ENCODE measurements at places on chromosomes 16 and 17.

GRCh38 chr16:56950881-56951771 is 10.6 kb upstream of the CETP start:
- peak; percentile 64 for DNase-seq

- DNase-seq: no peak
Measured at GRCh38 chr16:15515992-15516391, 81.6 kb downstream of the BMERB1 start.

DNA sequence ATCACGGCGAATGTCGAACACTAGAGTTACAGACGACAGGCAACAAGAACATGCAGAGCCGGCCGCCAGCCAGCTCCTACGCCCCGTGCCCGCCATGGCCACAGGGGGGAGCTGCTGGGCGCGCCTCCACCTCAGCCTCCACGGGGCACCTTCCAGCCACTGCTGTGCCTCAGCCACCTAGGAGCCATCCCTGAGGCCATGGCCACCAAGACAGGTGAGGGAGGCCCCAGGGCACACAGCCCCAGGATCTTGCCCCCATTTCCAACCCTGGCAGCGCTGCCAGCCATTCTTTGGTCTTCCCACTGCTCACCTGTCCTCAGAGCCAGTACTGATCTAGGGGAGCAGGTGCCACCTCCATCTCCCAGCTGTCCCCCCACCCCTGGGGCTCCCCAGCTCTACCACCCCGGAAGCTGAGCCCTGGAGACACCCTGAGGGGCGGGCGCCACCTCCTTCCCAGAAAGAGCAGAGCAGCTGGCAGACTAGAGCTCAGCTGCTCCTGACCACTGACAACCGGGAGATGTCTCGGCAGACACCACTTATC is 11.8 kb downstream of the GNPTG start:
- DNase-seq: peak; percentile 72

GRCh38 chr16:74747-75334 is 2.4 kb upstream of the RHBDF1 start:
- DNase-seq: no peak

GRCh38 chr17:28443901-28444638 is 29.4 kb upstream of the SLC13A2 start:
- DNase-seq: no peak

DNA sequence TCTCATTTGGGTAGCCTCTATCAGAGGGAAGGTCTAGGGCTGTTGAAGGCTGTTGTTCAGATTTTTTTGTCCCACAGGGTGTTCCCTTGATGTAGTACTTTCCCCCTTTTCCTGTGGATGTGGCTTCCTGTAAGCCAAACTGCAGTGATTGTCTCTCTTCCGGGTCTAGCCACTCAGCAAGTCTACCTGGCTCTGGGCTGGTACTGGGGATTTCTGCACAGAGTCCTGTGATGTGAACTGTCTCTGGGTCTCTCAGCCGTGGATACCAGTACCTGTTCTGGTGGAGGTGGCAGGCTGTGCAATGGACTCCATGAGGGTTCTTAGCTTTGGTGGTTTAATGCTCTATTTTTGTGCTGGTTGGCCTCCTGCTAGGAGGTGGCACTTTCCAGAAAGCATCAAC is 23.3 kb upstream of the CCR7 start:
- no peak for DNase-seq

DNA sequence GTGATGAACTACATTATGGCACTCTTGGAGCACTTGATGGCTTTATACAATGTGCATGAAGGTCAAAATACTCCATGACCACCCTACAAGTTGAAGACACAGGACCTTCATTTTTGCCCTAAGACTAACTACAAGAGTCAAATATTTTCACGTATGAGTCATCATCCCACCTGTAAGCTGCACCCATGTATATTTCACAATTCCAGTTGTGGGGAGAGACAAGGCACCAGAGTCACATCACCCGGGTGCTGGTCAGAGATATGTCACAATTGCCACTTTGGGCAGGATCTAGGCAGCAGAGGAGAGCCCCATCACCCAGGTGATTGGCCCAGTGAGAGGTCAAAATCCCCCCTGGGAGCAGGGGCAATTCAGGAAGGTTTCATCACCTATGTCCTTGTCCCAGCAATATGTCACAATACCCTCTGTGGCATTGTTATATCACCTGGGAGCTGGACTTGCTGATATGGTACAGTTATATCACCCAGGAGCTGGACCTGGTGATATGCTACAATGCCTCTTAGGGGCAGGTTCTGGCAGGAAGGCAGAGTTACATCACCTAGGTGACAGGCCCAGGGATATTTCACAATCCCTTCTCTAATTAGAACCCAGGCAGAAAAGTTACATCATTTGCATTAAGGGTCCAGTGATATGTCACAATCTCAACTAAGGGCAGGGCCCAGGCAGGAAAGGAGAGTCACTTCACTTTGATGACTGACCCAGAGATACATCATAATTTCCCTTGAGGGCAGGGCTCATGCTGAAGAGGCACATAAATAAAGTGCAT is 1839.2 kb downstream of the TP53TG3F start:
- no peak for DNase-seq

GRCh38 chr17:71173991-71174390 is 946.8 kb upstream of the SOX9 start:
- no peak for DNase-seq
